T-helper 17 cell (primary cell): ENCODE measurements at places on chromosomes 11 and 22.

DNA sequence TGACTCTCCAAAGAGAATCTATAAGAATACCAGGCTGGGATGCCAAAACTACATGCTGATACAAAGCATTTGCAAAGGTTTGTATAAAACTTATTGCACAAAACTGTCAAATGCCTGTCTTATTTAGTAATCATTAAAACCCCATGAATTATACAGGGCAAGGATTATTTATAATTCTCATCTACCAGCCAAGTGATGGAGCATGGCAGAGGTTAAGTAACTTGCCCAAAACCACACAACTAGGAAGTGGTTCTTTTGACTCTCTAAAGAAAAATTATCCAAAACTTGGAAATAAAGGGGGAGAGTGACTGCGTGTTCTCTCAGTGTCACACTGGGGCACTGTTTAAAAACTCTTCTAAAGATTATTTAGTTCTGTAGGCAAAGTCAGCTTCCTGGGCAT is 17.4 kb upstream of the CLMP start:
- no peak for DNase-seq

GRCh38 chr11:34188181-34188580 is 82.8 kb downstream of the NAT10 start:
- no peak for DNase-seq

- no peak for DNase-seq
These were observed 27.7 kb upstream of the RRM1 start for GRCh38 chr11:4066910-4067309.

GRCh38 chr22:23205339-23206049 is 25.2 kb downstream of the BCR start:
- DNase-seq, result no peak
